AG09309 (cell line): ENCODE measurements at places on chromosomes 2 and 18.

DNA sequence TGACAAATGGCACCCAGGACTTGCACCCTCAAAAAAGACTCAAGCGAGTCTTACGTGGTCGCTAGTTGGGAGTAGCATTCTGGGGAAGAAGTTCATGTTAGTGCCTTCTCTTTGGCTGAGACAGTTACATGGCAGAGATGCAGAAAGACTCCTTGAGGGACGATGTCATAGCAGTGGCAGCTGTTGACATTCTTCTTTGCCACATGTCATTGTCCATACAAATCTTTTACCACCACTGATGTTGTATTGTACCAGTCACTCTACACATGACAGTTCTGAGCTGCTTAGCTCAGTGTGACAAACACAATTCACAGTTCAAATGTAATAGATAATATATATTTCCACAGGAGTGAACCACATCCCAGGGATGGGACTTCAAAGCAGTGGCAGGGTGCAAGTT lies 197.1 kb downstream of the TCF4 start:
- no peak for DNase-seq

DNA sequence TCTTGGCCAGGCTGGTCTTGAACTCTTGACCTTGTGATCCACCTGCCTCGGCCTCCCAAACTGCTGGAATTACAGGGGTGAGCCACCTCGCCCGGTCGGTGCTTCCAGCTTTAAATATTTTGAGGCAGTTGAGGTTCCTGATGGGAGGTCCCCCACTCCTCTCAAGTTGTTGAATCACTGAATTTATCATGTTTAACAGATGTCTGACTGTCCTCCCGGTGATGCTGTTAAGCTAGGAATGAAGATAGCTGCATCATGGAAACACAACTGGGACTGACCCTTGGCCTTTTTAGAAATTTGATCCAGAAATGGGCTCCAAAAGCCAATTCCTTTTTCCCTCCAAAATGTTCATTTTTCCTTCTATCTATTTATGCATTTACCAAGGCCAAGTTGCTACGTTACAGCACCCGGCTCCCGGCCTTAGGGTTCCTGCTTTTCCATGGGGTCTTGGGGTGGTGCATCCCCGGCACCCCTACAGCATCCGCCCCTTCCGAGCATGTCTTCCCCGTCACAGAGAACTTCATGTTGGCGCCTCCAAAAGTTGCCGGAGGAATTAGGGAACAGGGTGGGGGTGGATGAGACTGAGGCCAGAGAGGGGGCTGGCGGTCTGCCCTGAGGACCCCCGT lies 43.9 kb downstream of the PAX8 start:
- no peak for DNase-seq

- no peak for DNase-seq
These were observed 26.7 kb upstream of the VPS54 start for GRCh38 chr2:64045938-64046337.

DNA sequence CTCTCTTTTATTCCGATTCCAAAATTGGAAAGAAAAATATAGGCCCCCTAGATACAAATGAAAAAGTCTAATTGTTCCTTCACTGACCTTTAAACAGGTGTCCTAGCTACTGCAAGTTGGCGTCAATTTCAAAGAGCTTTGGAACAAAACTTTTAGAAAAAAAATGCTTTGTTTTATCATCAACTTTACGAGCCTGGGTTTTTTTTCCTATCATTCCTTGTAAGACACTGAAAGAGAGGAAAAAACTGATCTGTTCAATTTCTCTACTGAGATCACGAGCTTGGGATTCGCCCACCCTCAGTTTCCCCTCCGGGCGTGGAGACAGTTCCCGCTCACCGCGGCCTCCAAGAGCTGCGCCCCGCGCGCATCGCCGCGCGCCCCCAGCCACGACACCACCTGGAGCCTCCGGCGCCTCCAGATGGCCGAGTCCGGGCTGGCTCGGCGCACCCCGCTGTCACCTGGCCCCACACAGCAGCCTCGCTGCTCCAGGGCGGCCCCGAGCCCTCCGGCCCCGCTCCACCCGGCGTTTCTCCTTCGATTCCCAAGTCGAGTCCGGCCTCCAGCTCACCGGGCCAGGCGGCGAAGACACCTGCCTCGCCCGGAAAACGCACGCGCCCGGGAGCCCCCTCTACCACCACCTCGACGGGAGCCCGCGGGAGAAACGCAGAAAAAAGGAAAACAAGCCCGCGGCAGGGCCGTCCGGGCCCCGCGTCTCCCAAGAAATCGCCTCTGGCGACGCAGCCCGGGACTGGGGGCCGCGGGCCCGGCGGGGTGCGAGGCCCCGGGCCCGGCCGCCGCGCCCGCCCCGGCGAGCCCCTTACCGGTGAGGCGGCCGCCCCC lies 656 bp downstream of the TBC1D8 start:
- no peak for DNase-seq

DNA sequence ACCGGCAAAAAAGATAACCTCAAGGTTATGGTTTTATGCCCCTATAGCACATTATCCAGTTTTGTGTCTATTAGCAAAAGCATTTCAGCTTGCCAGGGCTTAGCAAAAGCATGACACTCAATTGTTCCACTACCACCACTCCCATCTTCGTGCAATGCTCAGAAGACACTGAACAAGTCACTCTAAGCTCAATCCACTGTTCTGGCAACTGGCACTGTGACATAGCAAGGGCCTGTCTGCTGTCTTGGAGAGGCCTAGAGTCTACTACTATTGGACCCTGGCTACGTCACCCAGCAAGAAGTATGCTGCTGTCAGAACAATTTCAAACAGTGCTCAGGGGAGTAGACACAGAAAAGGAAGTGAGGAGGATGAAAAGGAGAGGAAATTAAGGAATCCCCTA lies 103.5 kb upstream of the PPP1CB start:
- no peak for DNase-seq

DNA sequence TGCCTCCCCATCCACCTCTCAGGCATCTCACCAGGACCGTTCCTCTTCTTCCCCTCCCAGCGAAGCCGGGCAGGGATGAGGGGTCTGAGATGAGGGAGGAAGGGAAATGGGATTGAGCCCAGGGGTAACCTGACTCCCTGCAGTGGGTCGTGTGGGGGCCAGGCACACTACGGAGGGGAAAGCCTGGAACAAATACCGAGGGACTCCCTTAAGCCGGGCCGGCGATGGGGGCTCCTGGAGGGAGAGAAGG lies 250 bp upstream of the SPEG start:
- DNase-seq = no peak

DNA sequence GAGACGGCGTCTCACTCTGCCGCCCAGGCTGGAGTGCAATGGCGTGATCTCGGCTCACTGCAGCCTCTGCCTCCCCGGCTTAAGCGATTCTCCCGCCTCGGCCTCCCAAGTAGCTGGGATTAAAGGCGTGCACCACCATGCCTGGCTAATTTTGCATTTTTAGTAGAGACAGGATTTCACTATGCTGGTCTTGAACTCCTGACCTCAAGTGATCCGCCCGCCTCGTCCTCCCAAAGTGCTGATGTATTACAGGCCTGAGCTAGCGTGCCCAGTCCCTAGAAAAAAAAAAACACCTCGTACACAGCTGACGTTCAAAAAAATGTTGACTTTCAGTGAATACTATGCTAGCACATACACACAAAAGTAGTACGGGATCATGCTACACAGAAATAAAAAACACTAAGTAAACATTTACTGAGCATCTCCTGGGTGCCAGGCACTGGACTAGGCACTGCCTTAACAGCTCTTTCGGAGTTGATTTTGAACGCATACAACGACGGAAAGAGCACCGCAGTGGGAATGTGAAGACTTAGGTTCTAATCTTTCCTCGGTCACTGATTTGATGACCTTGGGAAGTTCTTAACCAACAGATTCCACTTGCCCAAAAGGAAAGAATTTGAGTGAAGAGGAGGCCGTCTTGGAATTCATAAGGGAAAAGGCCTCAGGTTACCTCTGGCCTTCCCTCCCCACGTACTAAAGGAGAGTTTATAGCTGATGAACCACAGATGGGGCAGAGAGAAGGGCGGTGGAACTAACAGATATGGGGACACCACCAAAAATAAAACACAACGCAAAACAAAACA lies 1.1 kb downstream of the DNAJC27 start:
- DNase-seq = no peak

DNA sequence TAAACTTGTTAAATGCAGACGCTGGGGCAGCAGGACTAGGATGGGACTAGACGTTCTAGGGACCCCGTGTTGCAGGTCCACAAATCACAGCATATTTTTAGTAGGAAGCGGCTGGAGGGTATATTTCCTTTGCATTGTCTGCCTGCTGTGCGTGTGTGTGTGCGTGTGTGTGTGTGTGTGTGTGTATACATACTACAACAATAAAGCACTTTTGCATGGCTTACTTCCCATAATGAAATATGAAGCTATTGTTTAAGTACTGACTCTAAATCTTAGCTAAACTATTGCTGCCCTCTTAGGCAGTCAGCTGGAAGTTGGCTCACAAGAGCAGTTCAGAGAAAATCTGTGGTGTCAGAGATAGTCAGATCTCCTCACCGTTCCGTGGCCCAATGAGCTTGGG lies 133.4 kb downstream of the CABLES1 start:
- DNase-seq = no peak

- DNase-seq = no peak
These were observed 6.4 kb downstream of the AGAP1 start for GRCh38 chr2:235500110-235500760.
